Left colon (tissue), 2 donors: ENCODE measurements at places on chromosomes 5 and 9. TPM values are rescaled to one million over a fixed set of nuclear protein-coding genes. Genes with fewer than 3 reads are reported as not detected.

- DNase-seq: no peak
These were observed 276.7 kb downstream of the PLK2 start for GRCh38 chr5:58183078-58183785.

DNA sequence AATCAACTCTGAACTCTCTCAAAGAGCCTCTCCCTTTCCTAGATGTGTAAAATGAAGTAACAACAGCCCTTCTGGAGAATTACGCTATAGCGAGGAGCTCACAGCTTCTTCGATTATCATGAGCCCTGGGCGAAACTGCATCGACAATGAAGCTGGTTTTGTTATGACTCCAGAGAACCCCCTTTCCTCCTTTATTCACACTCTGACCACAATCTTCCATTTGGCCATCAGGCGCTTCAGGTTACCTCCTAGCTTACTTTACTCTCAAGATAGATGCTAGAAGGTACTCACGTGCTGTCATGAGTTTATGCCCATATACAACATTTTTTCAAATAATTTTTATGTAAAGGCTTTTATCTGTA lies 362.7 kb upstream of the RFX3 start:
- DNase-seq: no peak

DNA sequence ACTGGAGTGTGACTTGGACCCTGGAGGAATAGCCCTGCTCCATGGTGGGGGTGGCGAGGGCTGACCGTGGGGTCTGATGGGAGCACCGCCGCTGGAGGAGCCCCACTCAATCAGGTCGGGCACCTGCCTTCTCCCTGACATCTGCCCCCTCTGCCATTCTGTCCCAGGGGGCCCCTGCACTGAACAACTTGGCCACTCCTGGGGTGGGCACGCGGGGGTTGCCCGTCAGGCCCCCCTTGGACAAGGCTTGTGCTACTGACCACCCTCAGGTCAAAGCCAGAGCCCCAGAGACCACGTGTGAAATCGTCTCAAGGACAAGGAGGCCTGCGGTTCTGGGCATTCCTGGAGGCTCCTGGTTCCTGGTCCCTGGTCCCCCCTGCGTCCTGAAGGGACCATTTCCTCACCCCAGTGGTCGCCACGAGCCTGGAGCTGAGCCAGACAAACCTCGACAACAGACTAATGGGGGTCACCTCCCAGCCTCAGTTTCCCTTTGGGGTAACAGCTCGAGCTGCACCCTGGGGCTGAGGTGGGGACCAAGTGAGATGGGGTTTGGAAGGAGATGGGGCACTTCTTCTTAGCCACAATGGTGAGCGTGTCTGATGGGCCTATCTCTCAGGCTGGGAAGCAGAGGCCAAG lies 73.4 kb upstream of the RNU6ATAC start:
- DNase-seq: no peak

DNA sequence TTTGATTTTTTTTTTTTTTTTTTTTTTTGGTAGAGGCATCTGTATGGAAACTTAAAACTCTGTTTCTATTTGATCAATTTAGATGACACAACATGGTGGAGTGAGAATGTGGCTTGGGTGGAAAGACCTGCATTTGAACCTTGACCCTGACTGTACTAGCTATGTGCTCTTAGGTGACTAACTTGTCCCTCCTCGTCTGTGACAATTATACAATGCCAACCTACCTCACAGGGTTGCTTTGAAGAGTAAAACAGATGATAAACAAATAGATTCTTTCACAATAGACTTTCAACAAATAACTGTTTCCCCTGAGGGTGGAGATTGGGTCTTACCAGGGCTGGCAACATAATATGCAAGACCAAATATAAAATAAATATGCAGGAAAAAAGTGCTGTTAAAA lies 109.3 kb downstream of the CRB2 start:
- no peak for DNase-seq

TAF1L gene
- not detected for total RNA-seq

GRCh38 chr5:173572431-173573125 lies 43.9 kb downstream of the BOD1 start:
- no peak for DNase-seq

ZNF483 gene
- total RNA-seq: 2.9 TPM

DNA sequence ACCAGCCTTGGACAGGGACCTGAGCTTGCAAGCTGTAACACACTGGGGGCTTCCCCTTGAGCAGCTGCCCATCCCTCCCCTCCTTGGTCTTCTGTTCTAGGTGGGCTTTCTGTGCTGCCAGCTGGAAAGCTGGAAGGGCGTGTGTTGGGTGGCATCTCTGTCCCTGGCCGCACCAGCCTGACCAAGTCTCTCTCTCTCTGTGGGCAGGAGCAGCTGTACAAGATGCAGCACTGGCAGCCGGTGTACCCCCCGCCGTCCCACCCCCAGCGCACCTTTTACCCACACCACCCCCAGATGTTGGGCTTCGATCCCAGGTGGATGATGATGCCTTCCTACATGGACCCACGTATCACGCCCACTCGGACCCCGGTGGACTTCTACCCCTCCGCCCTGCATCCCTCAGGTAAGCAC lies 32.1 kb upstream of the POMT1 start:
- DNase-seq: no peak

DNA sequence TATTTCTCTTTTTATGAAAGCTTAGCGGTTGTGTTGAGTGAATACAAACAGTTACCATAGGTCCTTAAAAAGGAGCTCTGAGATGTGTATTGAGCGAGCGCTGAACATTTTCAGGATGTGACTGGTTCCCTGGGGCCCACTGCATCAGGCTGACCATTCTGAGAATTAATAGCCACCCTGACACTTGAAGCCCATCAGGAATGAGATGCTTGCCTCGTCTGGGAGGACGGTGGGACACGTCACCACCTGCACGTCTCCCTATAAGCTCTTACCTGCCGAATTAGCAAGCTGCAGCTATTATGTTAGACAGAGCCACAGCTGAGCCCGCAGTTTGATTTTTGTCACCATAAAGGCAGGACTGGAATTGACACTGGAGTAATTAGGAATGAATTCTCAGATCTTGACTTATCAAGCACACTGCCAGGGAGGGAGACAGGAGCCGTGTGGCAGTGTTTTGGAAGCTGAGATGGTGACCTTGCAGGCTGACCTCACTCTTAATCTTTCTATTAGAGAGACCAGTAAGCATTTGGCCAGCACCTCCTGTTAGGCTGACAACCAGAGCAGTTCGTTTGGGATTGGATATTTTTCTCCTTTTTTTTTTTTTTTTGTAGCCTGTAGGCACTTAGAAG lies 373.1 kb upstream of the WWC1 start:
- no peak for DNase-seq

DNA sequence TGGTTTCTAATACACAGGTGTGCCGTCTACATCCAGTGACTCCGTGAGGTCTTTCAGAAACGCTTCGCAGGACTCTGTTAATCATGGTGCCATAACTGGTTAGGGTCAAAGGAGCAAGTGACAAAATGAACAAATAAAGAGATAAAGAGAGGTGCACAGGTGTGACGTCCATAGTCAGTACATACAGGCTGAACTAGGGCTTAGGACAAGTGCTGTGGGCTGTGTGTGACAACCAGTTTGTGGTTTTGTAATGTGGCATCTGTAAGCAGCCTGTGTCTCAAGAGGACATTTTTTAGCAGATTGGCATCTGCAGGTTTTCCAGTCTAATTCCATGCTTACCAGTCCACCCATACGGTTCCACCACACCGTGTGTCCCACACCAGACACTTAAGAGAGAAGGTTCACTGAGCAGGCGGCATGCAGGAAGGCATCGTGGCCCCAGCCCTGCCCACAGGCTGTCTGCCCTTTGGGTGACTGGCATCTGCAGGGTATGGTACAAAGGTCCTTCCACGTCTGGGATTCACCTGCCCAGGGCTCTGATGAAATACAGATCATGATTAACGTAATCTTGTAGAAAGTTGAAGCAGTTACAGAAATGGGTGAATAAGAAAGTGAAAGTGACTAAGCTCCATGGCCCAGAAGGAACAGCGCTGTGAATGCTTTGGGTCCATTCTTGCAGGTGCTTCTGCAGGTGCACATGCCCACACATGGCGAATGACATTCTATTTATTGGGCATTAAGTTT lies 26.9 kb downstream of the SRD5A1 start:
- no peak for DNase-seq

DNA sequence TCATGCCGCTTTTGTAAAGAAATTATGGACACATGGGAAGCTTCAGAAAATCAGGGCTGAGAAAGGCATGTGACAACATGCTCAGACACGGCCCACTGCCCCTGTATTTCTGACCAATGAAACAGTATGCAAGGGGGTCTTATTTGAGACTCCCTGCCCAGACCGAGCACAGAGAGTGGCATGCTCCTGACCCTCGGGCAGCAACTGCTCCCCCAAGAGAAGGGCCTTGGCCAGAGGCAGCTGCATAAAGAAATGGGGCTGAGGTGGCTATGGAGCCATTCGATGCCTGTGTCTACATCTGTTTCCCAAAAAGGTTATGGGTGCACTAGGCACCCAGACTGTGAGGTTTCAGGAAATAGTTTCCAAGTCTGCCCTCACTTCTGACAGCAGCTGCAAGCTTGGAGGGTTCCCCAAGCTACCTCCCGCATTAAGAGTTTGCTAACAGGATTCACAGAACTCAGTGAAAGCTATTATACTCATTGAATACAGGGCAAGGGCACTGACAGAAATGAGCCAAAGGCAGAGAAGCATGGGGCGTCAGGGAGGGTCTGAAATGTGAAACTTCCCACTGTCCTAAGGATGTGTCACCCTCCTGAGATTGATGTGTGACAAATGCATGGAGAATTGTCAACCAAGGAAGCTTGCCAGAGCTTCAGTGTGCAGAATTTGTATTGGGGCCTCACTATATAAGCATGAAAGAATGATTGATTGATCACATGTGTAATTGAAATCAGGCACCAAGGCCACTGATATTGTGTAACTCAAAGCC lies 94.3 kb downstream of the DAP start:
- no peak for DNase-seq

DNA sequence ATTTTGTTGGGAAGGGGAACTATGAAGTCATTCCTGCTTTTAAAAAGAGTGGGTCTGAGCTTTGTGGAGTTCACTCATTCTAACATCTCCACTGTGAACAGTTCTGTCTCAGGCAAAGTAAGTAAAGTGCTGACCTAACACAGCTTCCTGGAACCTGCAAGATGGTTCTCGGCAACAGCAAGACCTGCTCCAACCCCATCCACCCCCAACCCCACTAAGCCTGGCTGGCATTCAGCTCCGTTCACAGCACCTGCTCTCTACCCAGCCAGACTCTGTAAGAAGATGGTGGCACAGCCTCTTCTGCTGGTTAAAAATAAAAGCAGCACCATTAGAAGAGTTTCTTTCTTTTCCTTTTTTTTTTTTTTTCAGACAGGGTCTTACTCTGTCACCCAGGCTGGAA lies 42.0 kb downstream of the EPB41L4B start:
- DNase-seq: no peak

DNA sequence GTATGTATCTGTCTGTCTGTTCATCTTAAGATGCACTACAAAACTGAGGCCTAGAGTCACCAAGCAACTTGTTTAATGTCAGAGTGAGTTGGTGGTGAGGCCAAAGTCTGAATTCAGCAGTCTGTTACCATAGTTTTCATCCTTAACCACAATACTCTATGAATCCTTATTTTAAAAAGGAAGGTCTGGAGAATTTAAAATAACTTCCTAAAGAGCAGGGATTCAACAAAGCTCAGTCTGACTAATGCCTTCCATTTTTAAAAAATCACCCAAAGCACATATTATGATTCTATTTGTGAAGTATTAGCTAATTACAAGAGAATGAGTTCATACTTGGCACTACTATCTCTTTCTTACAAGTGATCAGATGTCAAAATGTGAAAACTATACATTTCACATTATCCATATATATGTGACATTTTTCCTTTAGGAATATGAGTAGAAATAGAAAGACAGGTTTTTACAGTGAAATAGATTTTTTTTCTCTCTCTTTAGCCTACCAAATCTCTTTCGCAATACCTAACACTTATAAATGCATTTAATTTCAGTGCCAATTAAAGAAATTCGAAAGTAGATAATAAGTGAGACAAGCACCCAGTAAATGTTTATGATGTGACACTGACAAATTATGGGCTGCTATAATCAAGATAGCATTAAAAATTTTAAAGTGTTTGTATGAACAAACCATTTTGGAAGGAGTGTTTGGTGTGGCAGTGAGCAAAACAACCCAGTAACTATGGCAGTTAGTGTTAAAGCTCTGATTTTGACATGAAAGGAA lies 102.3 kb upstream of the CDKN2B start:
- DNase-seq: no peak

- DNase-seq: peak; percentile 51
These were observed at the start of gene ZFP2 for GRCh38 chr5:178895615-178896571. Gene ZFP2 (plus strand): TSS chr5:178895913. CDS start chr5:178931314, 35,401 bp downstream.

PCDHA7 gene
- 0.17 TPM for total RNA-seq

PRR16 gene
- 2.4 TPM for total RNA-seq

GRCh38 chr9:134265078-134265477 lies 61.2 kb upstream of the RXRA start:
- no peak for DNase-seq

GRCh38 chr5:128490761-128491160 lies 47.3 kb downstream of the FBN2 start:
- no peak for DNase-seq

GRCh38 chr9:88898039-88898720 lies 93.1 kb upstream of the S1PR3 start:
- no peak for DNase-seq

DNA sequence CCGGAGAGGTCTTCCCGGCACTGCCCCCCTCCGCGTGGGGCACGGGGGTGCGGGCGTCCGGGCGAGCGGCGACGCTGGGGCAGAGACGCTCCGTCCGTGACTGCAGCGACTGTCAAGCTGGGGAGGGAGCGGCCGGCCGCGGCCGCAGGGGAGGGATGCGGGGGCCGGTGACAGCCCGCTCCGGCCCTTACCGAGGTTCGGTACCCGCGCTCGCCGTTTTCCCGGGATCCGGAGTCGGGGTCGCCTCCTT lies 400 bp downstream of the KDM4C start:
- DNase-seq: no peak

DNA sequence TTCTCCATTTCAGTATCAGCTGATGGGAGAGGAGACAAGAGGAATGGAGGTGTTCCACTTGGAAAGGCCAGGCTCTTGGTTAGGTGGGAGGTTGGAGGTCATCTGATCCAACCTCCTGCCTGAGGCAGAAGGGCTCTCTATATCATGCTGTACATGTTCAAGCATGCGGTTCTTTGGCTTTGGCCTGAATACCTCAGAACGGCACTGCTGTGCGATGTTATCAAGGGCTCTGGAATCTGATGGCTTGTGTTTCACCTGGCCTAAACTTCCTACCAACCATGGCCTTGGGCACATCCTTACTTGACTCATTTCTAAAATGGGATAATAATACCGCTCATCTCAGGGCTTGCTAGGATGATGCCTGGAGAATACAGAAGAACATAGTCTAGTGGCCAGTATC lies 90.1 kb upstream of the FAM169A start:
- no peak for DNase-seq

C1QTNF2 gene
- total RNA-seq: 0.73 TPM

GRCh38 chr5:4758550-4758949 lies 381.6 kb upstream of the ADAMTS16 start:
- no peak for DNase-seq

DNA sequence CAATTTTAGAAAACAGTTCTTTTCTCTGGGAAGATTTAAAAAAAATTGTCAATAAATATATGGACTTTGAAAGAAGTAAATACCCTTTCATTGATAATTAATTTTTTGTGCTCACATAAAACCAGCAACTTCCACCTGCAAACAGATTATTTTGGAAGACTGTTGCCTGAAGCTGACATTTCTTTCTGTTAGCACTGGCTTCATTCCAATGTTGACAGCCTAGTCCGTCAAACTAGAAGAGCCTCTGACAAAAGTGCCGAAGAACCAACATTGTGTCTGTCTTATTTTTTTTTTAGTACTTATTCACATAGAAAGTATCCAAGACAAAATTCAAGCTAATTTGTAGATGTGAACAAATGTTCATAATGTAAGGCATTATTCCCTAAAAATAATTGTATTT lies 108.6 kb upstream of the TMEM161B start:
- DNase-seq: no peak

DAPK1 gene
- total RNA-seq: 22.8 TPM

GRCh38 chr5:14853685-14854084 lies 17.9 kb downstream of the ANKH start:
- DNase-seq: no peak
